NCI-H524 (cell line): ENCODE measurements at places on chromosomes 7 and 10.

DNA sequence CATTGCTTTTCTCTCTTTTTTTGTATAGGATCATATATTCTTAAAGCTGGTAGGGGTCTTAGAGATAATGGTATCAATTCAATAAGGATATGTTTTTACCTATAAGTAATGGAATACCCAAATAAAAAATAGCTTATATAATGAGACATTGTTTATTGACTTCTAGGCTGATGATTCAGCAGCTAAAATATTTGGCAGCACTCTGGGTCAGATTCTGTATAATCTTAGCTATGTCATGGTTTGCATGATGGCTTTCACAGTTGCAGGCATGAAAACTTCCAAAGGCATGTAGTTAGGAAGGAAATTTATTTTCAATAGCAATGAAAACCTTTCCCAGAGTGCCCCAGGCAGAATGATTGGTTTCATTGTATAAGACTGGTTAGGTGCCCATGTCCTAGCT is 32.1 kb upstream of the A1CF start:
- DNase-seq: no peak

DNA sequence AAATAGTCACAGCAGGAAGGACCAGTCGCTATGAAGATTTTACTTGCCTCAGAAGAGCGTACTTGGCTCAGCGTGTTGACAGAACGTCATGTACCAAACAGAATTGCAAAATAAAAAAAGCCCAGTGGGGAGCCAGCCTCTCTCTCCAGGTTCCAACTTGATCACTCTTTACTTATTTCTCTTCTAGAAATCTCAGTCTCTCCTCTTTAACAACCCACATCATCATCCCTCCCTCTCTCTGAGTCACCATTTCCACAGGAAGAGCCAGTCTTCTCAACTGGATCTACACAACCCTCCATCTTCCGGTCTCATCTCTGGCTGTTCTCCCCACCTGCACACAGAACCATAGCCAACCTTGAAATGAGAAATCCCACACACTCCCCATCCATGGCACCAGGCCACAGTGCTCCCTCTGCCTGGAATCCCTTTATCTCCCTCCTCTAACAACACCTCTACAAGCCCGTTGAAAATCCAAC is 718.3 kb downstream of the GRID1 start:
- DNase-seq: no peak

GRCh38 chr10:130371666-130372065 is 235.5 kb downstream of the GLRX3 start:
- no peak for DNase-seq

GRCh38 chr10:103666762-103667150 is 173.3 kb downstream of the NEURL1 start:
- no peak for DNase-seq

GRCh38 chr7:74216361-74216761 is 6.6 kb downstream of the LAT2 start:
- no peak for DNase-seq

GRCh38 chr7:16171928-16172327 is 249.4 kb downstream of the CRPPA start:
- DNase-seq: no peak

DNA sequence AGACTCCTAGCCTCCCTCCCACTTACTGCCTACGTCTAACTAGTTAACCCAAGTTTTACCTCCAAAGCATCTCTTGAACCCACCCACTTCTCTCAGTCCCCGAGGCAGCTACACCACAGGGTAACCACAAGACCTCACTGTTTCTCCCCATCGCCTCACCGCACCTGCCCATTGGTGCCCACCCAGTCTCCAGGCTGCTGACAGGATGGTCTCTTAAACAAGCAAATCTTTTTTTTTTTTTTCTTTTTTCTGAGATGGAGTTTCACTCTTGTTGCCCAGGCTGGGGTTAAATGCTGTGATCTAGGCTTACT is 47.0 kb downstream of the DENND2A start:
- no peak for DNase-seq

DNA sequence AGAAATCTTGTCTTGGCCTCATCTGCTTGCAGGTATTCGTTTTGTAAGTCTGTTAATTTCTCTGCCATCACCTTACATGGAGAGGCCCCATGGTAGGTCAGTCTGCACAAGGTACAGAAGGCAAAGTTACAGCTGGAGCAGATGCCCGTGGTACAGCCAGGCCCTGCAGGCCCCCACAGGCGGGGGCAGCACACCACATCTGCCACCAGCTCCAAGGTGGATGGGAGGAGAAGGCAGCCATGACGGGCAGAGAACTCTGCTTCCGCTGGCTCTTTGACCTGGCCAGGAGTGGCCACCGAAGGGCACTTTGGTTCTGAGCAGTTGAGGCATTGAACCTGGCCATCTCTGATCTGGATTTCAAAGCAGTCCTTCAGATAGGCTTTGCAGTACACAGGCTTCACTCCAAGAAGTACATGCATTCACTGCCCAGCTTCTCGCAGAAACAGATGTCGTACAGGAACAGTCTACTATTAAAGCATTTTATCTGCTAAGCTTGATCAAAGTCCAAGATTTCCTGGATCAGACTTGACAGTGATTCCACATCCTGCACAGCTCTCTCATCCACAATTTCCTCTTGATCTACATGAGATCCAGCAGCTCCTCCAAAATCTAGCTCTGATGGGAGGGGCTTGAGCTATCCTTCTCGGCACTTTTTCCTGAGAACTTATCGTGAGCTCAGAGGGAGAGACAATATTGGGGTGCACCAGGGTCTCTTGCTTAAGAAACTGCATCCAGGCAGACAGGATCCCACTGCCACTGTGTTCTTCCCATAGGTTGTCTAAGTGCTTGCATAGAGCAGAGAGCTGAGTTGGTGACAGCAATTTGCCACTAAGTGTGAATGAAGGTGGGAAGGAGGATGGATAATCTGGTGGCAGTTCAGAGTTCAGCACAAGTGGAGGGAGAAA is 120.7 kb downstream of the TRRAP start:
- DNase-seq: no peak

- DNase-seq: no peak
These were observed 32.3 kb downstream of the VIPR2 start for GRCh38 chr7:159112136-159113011.

DNA sequence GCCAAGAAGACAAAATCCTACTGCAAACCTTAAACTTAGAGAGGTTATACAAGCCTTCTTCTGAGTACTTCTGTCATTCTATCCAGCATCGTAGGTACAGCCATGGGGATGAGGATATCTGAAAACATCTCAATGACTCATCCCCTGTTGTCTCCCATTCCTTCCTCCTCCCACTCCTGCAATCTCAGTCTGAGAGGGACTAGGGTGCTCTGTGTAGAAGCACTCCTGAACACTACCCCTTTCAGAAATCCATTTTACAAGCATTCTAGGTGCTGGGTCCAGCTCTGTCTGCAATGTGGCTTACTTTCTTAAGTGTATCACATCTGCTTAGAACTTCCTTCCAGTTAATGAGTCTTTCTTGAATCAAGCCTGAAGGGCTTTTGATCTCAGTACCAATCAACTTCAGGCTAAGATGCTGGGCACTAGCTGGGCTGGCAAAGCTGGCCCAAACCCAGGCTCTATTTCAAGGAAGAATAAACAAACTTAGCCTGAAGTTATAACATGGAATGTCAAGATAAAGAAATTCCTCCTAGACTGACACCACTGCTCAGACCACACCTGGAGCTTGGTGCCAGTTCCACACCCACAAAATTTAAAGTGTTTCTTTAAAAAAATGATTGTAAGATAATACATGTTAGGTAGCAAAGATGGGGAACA is 270.3 kb upstream of the AOAH start:
- no peak for DNase-seq
